Esophagus muscularis mucosa (tissue), 4 donors: ENCODE measurements at places on chromosomes 5 and 9. TPM values are rescaled to one million over a fixed set of nuclear protein-coding genes. Genes with fewer than 3 reads are reported as not detected.

DNA sequence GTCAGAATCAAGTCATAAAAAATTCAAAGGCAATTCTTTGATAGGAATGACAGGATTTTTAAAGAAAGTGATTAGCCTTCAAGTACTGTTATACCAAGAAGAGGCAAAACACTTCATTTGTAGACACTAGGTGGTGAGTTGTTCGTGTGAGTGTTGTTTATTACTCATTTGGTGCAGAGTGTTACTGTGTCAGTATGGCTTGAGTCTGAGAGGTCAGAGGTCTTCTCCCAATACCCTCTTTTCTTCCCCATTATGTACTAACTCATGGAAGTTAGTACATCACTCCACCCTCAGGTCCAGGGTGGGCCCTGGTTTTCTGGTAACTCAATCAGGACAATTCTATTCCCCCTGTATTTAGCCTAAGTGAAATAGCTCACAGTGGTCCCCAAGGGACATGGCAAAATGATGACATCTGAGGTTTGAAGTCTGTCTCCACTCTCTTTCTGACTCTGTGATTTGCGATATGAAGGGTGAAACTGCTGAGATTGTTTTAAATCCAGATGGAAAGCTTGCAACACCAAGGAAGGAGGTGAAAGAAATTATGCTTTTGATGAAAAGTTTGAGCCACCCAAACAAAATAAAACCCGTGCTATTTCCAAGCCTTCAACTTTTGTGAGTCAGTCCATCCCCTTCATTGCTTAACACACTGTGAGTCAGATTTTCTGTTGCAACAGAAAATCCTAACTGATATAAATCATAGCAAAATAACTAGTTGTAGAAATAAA, 56.8 kb downstream of the NUDT12 start:
- H3K36me3 ChIP-seq: no peaks in the 10 kb centered on the region
- no peak overlapping the region for H3K4me3 ChIP-seq
- no peaks in the 10 kb centered on the region for H3K27me3 ChIP-seq
- H3K4me1 ChIP-seq: no peaks in the 10 kb centered on the region
- H3K27ac ChIP-seq: no peak overlapping the region
- no peak for DNase-seq

Gene ASB6
- 28.4 TPM for total RNA-seq

Gene SLC1A3
- total RNA-seq: 26.5 TPM

GRCh38 chr5:149420545-149421371, 41.7 kb upstream of the IL17B start:
- peak overlapping the region; percentile 1 for H3K4me3 ChIP-seq
- peak overlapping the region; percentile 95 for H3K27ac ChIP-seq
- H3K36me3 ChIP-seq: peaks cover 50% of the 10 kb centered on the region
- no peaks in the 10 kb centered on the region for H3K27me3 ChIP-seq

GRCh38 chr9:68654075-68654474, 51.0 kb upstream of the PIP5K1B start:
- no peaks in the 10 kb centered on the region for H3K4me1 ChIP-seq
- H3K4me3 ChIP-seq: no peak overlapping the region
- no peaks in the 10 kb centered on the region for H3K36me3 ChIP-seq
- no peaks in the 10 kb centered on the region for H3K27me3 ChIP-seq
- H3K27ac ChIP-seq: no peak overlapping the region
- no peak for DNase-seq

DNA sequence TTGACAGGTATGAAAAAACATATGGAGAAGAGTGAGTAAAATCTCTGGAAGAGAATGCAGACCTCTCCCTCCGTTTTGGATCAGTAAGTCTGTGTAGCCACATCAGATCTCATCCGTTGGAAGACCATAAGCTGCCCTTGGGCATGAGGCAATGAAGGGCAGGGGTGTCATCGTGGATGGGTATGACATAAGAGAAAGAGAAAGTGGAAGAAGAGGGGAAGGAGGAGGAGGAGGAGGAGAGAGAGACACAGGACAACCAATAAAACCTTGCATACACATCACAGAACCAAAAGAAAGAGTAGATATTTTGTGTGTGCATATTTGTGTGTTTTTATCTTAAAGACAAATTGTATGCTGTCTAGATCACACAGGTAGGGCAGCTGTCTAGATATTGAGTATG, 50.7 kb downstream of the PRRC1 start:
- H3K27ac ChIP-seq: no peak overlapping the region
- H3K27me3 ChIP-seq: no peaks in the 10 kb centered on the region
- peaks cover 20% of the 10 kb centered on the region for H3K4me1 ChIP-seq
- DNase-seq: no peak
- H3K36me3 ChIP-seq: no peaks in the 10 kb centered on the region
- H3K4me3 ChIP-seq: no peak overlapping the region

Gene GPR150
- total RNA-seq: not detected

DNA sequence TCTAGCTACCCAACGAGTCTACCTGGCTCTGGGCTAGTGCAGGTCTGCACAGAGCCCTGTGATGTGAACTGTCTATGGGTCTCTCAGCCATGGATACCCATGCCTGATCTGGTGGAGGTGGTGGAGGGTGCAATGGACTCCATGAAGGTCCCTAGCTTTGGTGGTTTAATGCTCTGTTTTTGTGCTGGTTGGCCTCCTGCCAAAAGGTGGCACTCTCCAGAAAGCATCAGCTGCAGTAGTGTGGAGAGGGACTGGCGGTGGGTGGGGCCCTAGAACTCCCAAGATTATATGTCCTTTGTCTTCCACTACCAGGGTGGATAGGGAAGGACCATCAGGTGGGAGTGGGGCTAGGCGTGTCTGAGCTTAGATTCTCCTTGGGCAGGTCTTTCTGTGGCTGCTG, 290.1 kb downstream of the AGTPBP1 start:
- H3K4me3 ChIP-seq: no peak overlapping the region
- no peak overlapping the region for H3K27ac ChIP-seq
- H3K4me1 ChIP-seq: no peaks in the 10 kb centered on the region
- no peaks in the 10 kb centered on the region for H3K27me3 ChIP-seq
- no peaks in the 10 kb centered on the region for H3K36me3 ChIP-seq

Gene GRAMD2B
- total RNA-seq: 37.9 TPM
